ENCODE measurements at places on chromosomes 13 and 19. TPM values are rescaled to one million over a fixed set of nuclear protein-coding genes. Genes with fewer than 3 reads are reported as not detected.
A peak's percentile ranks its signal among the peaks of the same experiment; 100 is the strongest.

Gene SLAIN1
- total RNA-seq: 12.1 TPM

Gene C3
- 0.54 TPM for total RNA-seq

Gene PSPN
- 2.0 TPM for total RNA-seq

GRCh38 chr13:25882466-25883357 lies 169.1 kb downstream of the SHISA2 start:
- DNase-seq: no peak

- no peak for DNase-seq
Observed at GRCh38 chr19:47445937-47446402, 25.7 kb downstream of the SLC8A2 start.

- no peak for DNase-seq
Observed at GRCh38 chr13:97826421-97827012, 127.0 kb upstream of the IPO5 start.

DNA sequence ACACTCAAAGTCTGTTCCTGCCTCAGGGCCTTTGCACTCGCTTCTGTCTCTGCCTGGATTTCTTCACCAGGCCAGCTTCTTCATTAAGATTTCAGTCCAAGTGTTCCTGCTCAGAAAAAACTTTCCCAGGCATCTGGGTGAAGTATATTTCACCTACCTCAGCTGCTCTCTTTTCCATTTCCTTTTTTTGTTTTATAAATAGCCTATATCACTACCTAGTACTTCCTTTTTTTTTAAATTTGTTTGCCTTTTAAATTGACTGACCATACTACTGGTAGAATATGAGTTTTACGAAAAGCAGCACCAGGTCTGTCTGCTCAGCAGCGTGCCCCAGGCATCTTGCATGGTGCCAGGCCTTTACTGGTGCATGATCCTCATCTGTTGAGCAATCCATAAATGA lies 1064.4 kb downstream of the UQCRFS1 start:
- DNase-seq: no peak

- DNase-seq: peak; percentile 85
Observed at GRCh38 chr19:45670670-45671453, 2.8 kb downstream of the GIPR start.

DNA sequence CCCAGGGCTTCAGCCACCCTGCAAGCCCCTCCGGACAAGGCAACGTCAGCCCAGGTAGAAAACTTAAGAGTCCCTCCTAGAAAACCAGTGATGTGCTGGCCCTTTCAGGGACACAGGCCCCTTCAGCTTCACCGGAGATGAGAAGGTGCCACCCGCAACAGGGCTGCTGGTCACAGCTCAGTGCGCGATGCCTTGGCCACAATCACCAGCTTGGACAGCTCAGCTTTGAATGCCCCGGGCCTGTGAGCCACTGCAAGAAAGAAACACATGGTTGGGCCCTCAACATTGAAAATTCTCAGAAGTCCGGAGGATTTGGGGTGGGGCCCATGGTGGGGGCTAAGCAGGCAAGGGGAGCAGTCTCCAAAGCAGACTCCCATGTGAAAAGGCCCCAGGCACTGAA lies 12.3 kb downstream of the MYDGF start:
- DNase-seq: no peak

DNA sequence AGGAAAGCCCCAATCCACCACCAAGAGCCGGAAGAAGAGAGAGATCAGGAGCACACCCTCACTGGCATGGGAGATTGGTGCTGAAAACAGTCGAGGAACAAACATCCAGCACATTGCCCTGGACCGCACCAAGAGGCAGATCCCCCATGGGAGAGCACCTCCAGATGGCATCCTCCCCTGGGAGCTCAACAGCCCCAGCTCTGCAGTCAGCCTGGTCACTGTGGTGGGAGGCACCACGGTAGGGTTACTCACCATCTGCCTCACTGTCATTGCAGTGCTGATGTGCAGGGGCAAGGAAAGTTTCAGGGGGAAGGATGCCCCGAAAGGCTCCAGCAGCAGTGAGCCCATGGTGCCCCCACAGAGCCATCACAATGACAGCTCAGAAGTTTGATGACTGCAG lies 110.2 kb downstream of the STOML3 start:
- no peak for DNase-seq

DNA sequence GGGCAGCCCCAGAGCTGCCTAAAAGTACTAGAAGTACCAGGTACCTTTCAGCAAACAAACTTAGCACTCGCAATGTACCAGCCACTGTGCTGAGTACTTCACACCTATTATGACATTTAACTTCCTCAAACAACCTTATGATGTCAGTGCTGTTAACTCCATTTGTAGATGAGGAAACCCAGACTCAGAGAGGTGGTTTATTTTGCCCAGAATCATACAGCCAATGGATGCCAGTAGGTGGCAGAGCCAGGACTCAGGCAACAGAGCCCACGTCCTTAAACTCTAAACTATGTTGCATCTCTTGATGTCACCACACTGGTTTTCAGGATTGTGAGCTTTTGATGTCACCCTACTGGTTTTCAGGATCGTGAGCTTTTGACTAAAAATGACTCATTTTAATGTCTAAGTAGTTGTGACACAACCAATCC lies 78.9 kb downstream of the FLT1 start:
- DNase-seq: no peak

DNA sequence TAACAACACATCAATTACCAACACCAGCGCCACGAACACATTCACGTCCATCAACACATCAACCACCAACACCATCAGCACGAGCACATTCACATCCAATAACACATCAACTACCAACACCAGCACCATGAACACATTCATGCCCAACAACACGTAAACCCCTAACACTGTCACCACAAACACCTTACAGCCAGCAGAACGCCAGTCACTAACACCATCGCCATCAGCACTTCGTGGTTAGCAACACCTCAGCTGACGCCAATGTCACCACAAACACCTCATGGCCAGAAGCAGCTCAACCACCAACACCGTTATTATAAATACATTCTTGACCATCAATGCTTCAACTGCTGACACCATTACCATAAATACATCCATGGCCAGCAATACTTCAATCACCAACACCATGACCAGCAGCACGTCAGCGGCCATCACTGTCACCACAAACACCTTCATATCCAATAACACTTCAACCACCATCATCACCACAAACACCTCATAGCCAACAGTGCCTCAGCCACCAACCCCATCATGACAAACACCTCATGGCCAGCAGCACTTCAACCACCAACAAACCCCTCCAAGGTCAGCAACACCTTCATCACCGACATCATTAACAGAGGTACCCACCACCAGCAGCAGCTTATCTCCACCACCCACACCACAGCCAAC lies 9.4 kb downstream of the FCER2 start:
- no peak for DNase-seq

DNA sequence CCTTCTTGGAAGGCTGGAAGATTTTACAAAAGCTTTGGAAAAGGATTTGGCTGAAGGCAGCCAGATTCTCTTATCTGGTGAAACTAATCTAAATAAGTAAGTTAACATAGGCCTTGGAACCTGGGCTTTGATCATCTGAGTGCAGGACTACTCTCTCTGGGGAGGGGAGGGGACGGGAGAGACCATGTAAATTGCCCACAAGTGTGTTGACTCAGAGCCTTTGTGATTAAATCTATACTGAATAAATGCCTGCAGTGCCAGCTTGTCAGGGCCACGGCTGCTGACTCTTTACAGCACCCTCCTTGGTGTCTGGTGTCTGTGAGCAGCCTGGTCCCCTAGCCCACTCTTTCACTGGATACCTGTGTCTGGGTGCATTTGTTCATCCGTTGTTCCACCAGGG lies 251.4 kb downstream of the ITGBL1 start:
- no peak for DNase-seq

- DNase-seq: peak; percentile 95
Observed at GRCh38 chr19:2474232-2475017, 1.5 kb upstream of the GADD45B start.

DNA sequence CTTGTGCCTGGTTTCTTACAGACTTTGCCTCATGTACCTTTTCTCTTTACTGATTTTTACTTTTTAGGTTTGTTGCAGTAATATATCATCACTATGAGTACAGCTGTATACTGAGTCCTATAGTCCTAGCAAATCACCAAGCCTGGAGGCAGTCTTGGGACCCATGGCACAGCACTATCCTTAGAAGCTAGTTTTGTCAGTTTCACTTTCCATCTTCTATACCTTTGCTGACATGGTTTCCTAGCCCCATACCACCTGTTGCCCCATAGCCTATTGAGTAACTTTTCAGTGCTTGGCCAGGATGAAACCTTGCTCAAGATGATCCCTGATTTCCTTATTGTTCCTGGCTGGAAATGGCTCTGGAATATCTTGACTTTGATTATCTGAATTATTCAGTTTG lies 826.4 kb downstream of the GPC5 start:
- no peak for DNase-seq

Measured in activated naive CD4-positive, alpha-beta T cell treated with anti-CD3 and anti-CD28 coated beads, Interleukin-2, amount 50 U/mL, for 72 hours (primary cell).